ENCODE measurements at places on chromosomes 3 and 15.

DNA sequence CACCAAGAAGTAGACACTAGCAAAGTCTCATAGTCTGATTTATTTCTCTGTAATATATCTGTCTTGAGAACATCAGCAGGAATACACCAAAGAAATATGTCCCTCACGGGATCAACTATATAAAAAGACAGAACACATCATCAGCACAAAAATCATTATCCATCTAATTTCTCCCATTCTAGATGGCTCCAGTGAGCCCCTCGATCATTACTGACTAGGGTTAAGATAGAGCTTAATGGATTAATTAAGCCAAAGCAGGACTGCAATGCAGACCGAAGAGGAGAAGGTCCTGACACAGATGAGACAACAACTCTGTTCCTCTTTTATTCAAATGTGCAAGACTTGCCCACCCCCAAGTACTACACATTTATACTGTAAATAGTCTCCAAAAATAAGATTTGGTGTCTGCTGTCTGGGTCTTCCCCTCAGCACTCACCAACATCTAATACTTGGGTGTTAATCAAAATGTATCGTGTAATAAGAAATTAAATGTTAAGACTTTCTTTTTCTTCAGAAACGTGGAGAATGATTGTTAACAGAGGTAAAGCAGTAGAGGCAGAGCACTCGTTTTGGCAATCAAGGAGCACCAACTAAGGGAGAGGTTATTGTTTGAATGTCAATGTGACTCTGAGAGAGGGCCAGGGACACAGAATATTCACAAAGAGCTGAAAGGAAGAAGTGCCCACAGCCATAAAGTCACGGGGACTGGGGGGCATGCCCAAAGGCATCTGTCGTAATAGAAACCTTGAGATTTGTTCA is 133.6 kb downstream of the TIGIT start:
- no peak for DNase-seq

GRCh38 chr3:63807961-63808565 is 11.0 kb upstream of the C3orf49 start:
- no peak for DNase-seq

- no peak for DNase-seq
Measured at GRCh38 chr3:33750211-33750548, 32.1 kb upstream of the CLASP2 start.

DNA sequence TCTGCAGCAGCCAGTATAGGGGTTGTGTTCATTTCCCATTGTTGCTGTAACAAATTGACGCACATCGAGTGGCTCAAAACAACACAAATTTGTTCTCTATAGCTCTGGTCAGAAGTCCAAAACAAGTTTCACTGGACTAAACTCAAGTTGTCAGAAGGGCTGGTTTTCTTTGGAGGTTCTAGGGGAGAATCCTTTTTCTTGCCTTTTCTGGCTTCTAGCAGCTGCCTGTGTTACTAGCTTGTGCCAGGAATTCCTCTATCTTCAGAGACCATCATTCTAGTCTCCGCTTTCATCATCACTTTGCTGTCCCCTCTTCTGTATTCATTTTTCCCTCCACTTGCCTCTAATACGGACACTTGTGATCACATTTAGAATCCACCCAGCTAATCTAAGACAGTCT is 20.5 kb downstream of the GASK1A start:
- no peak for DNase-seq

GRCh38 chr15:77028451-77029165 is 33.7 kb downstream of the PSTPIP1 start:
- no peak for DNase-seq
